ENCODE measurements at places on chromosomes 1 and 21.

- no peak for DNase-seq
These were observed 76.9 kb downstream of the RGS18 start for GRCh38 chr1:192235127-192235526.

GRCh38 chr1:15799004-15799867, 8.2 kb downstream of the UQCRHL start:
- DNase-seq: no peak

- DNase-seq: no peak
These were observed 716.9 kb downstream of the ADGRL2 start for GRCh38 chr1:82517586-82517985.

- no peak for DNase-seq
These were observed 8.9 kb downstream of the CCDC185 start for GRCh38 chr1:223401873-223402789.

DNA sequence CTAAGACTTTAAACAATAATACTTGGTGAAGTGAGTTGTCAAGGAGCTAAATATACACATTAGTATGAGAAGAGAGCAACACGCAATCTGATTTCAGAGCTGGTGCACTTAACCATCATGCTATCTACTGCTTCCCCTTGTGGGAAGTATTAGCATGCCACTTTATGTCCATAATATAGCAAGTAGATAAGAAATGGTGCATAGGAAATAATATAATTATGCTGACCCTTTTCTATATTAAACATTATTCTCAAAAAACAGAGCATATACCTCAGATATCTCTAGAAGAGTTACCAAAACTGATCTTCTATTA, 63.4 kb downstream of the MAGI3 start:
- no peak for DNase-seq

DNA sequence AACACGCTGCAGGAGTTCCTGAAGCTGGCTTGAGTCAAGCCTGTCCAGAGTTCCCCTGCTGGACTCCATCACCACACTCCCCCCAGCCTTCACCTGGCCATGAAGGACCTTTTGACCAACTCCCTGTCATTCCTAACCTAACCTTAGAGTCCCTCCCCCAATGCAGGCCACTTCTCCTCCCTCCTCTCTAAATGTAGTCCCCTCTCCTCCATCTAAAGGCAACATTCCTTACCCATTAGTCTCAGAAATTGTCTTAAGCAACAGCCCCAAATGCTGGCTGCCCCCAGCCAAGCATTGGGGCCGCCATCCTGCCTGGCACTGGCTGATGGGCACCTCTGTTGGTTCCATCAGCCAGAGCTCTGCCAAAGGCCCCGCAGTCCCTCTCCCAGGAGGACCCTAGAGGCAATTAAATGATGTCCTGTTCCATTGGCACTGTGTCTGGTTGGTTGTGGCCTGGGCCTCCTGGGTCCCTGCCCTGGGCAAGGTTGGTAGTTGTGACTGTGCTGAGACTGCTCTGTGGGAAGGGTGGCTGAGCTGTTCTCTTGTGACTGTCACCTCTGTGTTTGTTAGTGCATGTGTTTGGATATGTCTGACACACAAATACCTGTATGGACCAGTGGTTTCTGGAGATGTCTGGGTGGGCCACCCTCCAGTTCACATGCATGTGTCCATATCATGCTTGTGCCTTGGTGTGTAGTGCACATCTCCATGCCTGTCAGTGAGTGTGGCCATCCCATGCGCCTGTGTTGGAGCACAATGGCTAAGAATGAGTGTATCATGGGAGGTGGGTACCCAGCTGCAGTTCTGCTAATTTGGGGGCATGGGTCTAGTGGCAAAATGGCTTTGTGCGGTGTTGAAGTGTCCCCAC, 1.4 kb downstream of the SH3BGRL3 start:
- DNase-seq: no peak

DNA sequence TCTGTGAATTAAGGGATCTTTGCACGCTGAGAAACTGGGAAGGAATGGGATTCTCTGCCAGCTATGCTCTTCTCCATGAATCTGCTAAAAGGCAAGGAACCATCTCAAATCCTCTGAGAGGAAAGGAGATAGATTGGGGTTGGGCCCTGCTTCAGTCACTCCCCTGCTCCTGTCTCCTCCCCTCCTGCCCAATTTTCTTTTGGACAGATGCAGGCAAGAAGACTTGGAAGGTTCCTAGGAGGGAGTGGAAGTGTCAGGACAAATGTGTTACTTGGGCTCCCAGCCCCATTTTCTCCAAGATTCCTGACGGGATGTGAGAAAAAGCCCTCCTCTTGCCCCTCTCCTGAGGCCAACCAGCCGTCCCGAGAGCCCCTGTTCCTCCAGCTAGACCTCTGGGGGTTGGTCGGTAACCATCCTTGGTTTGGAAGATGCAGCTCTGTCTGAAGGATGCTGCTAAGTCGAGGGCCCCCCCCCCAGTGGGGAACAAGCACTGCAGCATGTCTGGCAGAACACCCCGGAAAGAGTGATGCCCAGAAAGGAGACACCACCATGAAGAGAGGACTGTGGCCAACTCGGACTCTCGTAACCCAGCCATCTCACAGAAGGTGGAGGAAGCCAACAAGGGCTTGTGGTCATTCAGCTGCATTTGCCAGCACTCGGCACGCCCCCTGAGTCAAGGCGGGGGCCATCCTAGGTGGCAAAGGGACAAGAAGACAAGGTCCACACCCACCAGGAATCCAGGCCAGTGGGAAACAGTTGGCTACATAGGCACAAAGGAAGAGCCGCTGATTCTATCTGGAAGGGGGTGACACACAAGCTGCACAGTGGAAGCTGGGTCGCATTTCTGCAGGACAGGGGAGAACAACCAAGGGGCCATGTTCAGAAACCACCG, 43.7 kb downstream of the CDK18 start:
- DNase-seq: no peak
